Amniotic epithelial cell (primary cell): ENCODE measurements at places on chromosomes 7 and 10.

DNA sequence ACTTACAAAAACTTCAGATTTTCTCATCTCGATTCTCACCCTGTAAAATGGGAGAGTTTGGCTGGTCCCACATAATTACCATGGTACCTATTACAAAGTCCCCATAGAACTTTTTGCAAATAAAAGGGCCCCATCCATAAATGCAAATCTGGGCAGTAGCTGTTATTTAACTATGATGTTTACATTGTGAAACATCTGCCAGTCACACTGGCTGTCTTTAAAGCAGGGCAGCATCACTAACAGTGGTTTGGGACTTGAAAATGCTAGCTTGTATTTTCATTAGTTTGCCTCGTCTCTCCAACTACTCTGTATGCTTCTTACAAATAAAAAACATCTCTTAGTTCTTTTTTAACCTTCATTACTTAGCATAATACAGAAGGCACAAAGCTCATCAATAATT, 240.7 kb downstream of the FZD1 start:
- no peak for DNase-seq

DNA sequence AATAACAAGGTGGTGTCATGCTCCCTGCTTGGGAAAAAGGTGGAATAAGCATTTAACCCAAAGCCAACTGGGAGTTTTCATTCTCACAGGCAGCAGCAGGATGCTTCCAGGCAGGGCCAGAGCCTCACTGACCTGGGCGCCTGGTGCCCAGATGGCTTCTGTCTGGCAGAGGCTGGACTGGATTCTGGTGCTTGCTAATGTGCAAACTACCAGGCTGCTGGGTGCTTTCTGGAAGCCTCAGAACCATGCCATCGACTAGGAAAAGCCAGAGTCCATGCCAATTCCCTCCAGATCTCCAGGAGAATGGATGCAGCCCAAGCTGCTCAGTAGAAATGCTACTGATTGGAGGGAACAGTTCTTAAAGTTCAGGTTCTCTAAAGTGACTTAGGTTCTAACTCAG, 36.2 kb downstream of the VIPR2 start:
- DNase-seq = no peak

DNA sequence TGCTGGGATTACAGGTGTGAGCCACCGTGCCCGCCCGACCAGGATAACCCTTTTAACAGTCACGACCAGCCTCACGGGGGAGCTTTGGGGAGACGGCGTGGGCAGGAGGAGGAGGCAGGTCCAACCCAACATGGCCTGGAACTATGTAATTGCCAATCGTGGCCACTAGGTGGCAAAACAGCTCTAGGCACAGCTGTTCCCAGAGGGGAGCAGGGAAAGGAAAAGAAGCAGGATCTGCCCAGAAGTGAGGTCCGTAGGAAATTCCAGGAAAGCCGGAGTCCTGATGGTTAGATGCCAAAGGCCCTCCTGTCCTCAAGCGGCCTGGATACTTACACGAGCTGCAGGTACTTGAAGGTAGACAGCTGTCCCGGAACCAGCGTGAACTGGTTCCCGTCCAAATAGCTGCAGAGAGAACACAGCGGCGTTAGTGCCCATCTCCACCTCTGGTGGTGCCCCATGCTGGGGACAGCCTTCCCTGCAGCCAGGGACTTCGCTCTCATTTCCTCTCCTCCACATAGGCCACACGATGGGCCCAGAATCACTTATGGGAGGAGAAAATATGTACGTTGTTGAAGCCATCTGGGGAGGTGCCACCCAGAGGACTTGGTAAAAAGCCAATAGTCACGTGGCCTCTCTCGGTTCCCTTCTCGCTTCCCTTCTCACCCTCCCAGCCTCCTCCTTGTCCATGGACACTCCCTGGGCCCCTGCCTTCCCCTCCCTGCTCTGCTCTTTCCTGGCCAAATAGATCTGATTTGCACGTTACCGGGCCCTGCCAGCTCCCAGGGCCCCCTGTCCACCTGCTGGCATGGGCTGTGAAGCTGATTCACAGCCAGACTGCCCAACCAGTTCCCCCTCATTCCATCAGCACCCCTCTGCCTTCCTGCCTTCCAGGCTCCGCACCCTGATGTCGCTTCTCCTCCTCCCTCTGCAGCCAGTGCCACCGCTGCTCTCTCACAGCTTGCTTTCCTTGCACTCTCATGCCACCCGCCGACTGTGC, 148.1 kb downstream of the SLIT1 start:
- peak; percentile 62 for DNase-seq

DNA sequence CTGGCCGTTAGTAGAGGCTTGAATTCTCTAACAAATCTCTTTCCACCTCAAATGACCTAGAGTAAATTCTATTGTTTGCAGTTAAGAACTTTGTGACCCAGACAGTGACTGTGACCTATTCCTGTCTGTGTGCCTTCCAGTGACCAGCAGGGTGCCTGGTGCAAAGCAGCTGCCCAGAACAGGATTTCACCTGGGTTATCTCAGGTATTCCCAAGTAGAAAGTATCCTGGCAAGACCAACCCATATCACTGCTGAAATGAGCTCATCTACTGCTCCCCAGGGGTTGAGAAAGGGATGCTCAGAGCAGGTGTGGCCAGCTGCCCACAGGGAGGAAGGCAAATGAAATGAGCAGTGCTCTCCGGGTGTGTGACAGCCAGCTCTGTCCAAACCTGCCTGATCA, 2.1 kb upstream of the MSMB start:
- no peak for DNase-seq

GRCh38 chr7:150951521-150951920, 26.6 kb downstream of the KCNH2 start:
- DNase-seq = no peak

DNA sequence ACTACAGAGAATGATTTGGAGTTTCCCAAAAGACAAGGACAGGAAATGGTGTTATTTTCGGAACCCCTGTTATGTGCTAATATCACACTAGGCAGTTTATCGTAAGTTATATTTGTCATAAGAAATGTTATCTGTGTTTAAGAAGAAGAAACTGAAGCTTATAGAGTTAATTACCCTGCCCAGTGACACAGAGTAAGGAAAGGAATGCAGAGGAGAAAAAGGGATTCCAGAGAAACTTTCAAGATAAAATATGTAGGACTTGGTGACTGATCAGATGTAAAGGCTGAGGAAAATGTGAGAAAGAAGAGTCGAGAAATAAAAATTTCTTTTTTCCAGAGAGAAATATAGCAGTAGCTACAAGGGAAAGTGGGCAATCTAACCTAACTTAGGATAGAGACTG, 63.5 kb upstream of the ZNF746 start:
- peak; percentile 27 for DNase-seq

DNA sequence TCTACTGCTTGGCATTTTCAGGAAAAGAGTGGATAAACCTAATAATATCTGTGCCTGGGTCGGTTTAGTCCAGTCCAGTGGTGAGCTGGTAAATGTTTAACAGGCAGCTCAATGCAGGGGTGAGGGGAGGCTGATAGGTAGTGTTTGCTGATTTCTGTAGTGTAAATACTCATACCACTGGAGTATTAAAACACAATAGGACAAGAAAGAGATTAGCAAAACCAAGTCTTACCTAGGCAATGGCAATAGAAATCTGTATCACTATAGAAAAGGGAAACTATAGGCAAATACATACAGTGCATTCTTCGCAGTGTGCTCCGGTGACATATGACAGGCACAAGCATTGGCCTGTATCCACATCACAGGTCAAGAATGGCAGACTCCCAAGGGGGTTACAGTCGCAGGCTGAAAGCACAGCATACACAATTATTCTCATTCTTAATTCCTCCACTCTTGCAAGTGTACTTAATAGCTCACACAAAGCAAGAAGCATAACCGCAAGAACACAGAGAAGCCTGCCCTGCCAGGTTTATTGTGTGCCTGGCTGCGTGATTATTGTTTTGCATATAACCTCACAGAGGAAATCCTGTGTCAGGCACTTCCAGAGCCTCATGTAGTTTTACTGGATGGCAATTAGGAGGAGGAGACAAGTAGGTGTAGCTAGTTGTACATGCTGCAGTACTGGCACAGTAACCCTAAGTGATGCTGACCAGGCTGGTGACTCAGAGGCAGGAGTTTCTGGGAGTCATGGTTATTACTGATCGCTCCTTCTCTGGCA, 35.0 kb downstream of the LAMB4 start:
- DNase-seq = peak; percentile 95

DNA sequence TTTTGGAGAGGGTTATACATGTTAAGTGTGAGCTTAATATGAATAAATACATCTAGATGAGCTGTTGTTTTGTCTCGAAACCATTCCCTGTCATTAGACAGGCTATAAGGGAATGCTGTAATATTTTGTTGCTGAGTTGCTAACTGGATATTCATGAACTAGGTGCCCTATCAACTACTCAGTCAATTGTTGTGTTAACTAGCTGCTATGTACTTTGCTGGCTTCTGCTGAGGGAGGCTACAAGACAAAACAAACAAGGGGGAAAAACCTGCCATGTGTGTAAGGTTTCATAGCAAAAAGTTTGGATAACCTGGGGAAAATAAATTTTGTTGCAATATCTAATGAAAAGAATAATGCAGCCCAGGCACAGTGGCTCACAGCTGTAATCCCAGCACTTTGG, 110.4 kb downstream of the CSTF2T start:
- DNase-seq = no peak

- DNase-seq = no peak
These were observed 8.8 kb upstream of the LAMB4 start for GRCh38 chr7:108138911-108139310.

GRCh38 chr7:27973625-27974024, 207.0 kb downstream of the JAZF1 start:
- DNase-seq = no peak

GRCh38 chr7:121273467-121274167, 55.2 kb upstream of the WNT16 start:
- no peak for DNase-seq

DNA sequence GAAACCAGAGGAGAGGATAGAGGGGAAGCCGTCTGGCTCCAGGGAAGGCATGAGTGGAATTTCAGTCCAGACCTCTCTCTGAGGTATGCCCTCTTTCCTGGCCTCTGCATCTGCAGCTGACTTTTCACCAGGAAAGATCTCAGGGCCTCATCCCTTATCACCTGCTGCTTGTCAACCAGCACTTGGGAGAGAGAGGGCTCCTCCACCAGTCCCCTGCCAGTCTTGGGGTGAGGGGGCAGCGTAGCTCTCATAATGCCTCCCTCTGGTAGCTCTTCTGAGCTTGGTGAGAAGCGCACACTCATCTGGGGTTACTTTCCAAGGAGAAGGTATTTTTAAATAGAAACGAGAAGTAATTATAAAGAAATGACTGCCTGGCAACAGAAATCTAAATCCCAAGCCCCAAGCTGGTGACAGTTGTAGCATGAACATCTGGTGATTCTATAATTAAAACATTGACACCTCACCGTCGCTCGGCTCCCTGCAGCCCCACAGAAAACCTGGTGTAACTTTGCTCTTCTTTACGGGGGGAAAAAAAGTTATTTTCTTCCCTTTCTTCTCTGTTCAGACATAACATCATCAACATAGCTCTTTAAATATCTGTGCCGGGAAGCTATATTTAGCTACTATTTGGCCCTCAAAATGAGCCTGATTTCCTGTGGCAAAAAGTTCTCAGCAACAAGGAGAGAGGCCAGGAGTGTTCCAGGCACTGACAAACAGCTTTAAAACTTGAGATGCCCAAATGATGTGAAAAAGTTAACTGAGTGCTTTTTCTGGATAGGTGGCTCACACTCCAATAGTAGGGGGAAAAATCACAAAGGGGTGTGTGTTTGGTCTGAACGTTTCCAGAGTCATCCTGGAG, 26.9 kb downstream of the HIP1 start:
- DNase-seq = peak; percentile 85

- no peak for DNase-seq
These were observed 38.1 kb upstream of the FOXI2 start for GRCh38 chr10:127698886-127699285.

DNA sequence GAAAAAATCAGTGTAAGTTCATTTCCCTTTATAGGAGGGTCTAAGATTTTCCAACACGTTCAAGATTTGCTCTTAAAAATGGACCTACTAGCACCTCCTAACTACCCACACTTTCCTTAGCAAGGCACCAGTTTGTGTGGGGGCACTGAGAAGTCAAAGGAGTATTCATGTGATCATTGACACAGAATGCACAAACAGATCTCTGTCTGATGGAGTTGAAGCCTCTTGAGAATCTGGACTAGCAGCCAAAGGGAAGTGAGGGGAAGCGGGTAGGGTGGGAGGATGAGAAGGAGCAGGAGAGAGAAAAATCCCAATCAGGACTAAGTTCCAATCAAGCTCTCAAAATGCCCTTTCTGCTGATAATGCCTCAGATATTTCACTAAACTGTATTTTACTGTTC, 4.1 kb downstream of the MMS19 start:
- no peak for DNase-seq

GRCh38 chr10:77793831-77794230, 132.7 kb downstream of the DLG5 start:
- DNase-seq = no peak

DNA sequence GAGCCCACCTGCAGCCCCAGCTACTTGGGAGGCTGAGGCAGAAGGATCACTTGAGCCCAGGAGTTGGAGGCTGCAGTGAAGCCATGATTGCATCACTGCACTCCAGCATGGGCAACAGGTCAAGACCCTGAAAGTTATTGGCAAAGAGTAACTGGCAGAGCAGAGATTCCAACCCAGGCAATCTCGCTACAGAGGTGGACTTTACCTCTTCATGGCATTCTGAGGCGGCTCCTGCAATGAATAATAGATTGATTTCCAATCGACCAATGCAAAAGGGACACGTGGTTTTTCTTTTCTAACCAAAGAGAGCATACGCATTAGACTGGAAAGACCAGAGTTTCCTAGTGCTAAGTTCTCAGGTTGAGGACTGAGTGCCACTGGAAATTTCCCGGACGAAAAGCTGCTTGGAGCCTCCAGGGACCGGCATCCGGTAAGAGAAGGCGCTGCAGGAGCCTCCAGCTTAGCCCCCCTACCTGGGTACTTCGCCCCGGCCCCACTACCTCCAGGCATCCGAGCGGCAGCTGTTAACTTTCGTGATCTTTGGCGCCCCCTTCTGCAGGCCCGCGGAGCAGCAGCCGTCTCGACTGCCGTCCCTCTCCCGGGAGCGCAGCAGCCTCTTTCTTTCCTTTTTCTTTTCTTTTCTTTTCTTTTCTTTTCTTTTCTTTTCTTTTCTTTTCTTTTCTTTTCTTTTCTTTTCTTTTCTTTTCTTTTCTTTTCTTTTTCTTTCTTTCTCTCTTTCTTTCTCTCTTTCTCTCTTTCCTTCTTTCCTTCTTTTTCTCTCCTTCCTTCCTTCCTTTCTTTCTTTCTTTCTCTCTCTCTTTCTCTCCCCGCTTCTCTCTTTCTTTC, 4.1 kb downstream of the MBLAC1 start:
- peak; percentile 26 for DNase-seq

DNA sequence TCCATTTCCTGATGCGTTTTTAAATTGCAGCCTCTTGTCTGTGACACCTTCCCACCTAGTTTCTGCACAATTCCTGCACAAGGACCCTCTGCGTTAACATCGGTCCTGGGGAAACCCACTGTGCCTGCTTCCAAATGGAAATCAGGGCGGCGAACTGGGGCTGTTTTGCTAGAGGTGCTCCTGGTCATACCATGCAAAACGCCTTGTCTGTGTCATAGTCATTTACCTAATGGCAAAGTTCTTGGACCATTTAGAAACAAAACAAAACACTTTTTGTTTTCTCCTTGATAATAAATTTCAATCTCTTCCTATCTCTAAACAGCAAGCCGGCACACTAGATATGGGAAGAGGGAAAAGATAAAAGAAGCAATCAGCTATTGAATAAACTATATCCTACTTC, 206.9 kb upstream of the KLF14 start:
- DNase-seq = no peak

- no peak for DNase-seq
These were observed 17.1 kb upstream of the BHLHA15 start for GRCh38 chr7:98194186-98194585.
